ENCODE measurements at places on chromosomes 3 and 15. TPM values are rescaled to one million over a fixed set of nuclear protein-coding genes. Genes with fewer than 3 reads are reported as not detected.

The QTRT2 gene
- total RNA-seq, result 9.5 TPM

The THAP10 gene
- total RNA-seq, result 3.1 TPM

The LRRC31 gene
- not detected for total RNA-seq

The GTPBP8 gene
- total RNA-seq, result 1.6 TPM

DNA sequence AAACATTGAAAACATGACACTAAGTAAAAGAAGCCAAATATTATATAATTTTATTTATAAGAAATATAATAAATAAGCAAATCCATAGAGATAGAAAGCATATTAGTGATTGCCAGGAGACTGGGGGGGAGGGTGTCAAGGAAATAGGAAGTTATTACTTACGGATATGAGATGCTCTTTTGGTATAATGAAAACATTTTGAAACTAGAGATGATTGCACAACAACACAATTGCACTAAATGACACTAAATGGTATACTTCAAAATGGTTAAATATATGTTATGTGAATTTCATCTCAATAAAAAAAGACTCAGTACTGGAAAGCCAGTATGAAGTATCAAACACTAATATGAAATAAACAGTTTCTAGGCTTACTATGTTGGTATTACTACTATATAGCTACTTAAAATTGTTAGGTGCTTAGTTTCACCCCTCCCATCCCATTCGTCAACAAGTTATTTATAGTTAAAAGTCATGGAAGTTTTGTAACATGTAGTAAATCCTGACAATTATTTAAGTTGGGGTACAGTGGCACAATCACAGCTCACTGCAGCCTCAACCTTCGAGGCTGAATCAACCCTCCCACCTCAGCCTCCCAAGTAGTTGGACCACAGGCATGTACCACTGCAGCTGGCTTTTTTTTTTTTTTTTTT is 43.7 kb downstream of the STAG1 start:
- H3K4me3 ChIP-seq, result no peak overlapping the region
- H3K36me3 ChIP-seq, result peaks cover 5% of the 10 kb centered on the region
- no peak for DNase-seq
- H3K4me1 ChIP-seq, result no peaks in the 10 kb centered on the region
- no peaks in the 10 kb centered on the region for H3K27me3 ChIP-seq

DNA sequence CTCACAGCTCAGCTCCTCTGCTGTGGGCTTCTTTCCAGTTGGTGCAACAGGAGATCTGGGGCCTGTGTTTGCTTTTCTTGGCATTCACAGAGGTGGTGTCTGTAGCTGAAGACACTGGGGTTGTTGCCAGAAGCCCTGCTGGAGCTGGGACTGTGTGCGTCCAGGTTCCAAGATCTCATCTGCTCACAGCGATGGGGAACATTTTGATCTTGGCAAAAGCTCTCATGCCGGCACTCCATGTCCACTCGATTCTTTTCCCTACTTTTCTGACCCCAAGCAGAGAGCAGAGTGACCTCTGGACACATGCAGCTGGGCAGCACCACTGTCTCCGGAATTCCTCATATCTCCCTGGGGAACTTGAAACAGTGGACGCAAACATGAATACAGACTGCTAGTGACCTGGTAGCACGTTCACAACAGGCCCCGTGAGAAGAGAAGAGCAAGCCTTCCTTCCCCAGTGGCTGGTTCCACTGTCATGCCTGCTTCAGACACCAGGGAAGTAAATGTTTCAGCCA is 36.1 kb upstream of the MECOM start:
- H3K4me3 ChIP-seq, result no peak overlapping the region
- no peak overlapping the region for H3K27ac ChIP-seq
- DNase-seq, result no peak
- H3K36me3 ChIP-seq, result no peaks in the 10 kb centered on the region

DNA sequence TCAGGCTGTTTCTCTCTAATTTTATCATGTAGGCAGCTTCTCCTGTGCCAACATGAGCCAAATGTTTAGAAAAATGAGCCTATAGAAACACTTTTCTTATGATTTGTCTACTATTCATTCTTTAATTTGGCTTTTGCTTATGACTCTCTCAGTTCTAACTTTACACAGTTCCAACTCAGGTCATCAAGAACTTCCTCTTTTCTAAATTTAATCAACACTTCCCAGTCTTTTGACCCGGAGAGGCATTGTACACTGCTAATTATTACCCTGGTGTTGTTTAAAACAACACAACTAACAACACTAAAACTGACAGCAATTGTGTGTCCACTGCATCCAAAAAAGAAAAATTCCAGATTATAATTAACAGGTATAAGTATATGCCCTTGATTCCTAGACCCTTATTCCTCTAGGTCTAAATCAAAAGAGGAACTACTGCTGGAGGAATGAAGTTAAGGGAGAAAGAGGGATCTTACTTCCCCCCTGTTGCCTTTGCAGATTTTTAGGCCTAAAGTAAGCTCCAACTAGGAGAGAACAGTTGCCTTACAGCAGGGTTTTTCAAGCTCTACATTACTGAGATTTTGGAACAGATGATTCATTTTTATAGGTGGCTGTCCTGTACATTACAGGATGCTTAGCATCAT is 332.2 kb upstream of the GOLIM4 start:
- no peaks in the 10 kb centered on the region for H3K4me1 ChIP-seq
- H3K27me3 ChIP-seq, result no peaks in the 10 kb centered on the region
- no peak overlapping the region for H3K4me3 ChIP-seq
- no peak for DNase-seq
